ENCODE measurements at places on chromosomes 7 and 10.

DNA sequence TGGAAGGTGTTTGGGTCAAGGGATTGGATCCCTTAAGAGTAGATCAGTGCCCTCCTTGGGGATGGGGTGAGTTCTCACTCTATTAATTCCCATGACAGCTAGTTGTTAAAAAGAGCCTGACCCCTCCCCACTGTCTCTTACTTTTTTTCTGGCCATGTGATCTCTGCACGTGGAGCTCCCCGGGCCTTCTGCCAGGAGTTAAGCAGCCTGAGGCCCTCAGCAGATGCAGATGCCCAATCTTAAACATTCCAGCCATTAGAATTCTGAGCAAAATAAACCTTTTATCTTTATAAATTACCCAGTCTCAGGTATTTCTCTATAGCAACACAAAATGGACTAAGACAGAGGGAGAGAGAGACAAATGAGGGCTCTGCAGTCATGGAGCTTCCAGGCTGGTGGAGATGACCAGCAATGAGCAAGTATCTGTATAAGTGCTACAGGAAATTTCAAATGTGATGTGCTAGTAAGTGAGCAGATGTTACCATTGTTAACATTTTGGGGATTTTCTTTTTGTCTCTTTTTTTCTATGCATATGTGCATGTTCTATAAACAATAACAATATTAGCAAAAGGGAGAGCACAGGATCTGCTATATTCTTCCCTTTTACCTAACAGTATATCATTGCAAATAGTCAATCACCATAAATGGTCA, 26.7 kb downstream of the PLPP4 start:
- H3K27ac ChIP-seq: no peak overlapping the region
- no peak for DNase-seq
- H3K36me3 ChIP-seq: no peaks in the 10 kb centered on the region
- no peaks in the 10 kb centered on the region for H3K4me1 ChIP-seq
- no peak overlapping the region for H3K4me3 ChIP-seq

DNA sequence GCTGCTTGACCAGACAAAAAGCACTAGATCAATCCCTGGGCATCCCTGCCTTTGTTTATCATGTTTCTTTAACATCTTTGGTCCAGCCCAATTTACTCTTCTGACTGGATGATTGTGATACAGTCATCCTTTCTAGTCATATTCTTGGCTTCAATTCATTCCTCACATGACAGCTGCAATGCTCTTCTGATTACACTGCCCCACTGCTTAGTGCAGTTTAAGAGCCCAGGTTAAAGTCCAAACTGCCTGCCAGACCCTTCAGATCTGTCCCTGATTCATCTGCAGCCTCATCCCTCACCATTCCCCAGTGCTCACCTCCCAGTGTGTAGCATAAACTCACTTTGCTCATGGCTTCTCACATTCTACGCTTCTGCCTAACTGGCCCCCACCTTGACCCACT, 383.8 kb downstream of the TNS3 start:
- H3K36me3 ChIP-seq: no peaks in the 10 kb centered on the region
- no peaks in the 10 kb centered on the region for H3K27me3 ChIP-seq
- no peak overlapping the region for H3K27ac ChIP-seq
- DNase-seq: no peak
- H3K4me3 ChIP-seq: no peak overlapping the region

- H3K27me3 ChIP-seq: no peaks in the 10 kb centered on the region
- H3K27ac ChIP-seq: no peak overlapping the region
- no peak for DNase-seq
- no peaks in the 10 kb centered on the region for H3K36me3 ChIP-seq
Observed at GRCh38 chr7:33691180-33691579, 214.2 kb upstream of the BMPER start.

- no peaks in the 10 kb centered on the region for H3K27me3 ChIP-seq
- H3K36me3 ChIP-seq: no peaks in the 10 kb centered on the region
- H3K27ac ChIP-seq: no peak overlapping the region
- H3K4me1 ChIP-seq: no peaks in the 10 kb centered on the region
Observed at GRCh38 chr7:64308016-64308270, 5.8 kb upstream of the ZNF736 start.

GRCh38 chr10:49488056-49488717, 50.7 kb downstream of the ERCC6 start:
- no peaks in the 10 kb centered on the region for H3K4me1 ChIP-seq
- H3K36me3 ChIP-seq: no peaks in the 10 kb centered on the region
- DNase-seq: no peak
- no peak overlapping the region for H3K4me3 ChIP-seq
- H3K27ac ChIP-seq: no peak overlapping the region

GRCh38 chr7:44568771-44569560, 4.7 kb downstream of the DDX56 start:
- no peak for DNase-seq
- peaks cover 7% of the 10 kb centered on the region for H3K36me3 ChIP-seq
- no peak overlapping the region for H3K27ac ChIP-seq
- peaks cover 8% of the 10 kb centered on the region for H3K4me1 ChIP-seq

- peaks cover 13% of the 10 kb centered on the region for H3K4me1 ChIP-seq
- no peaks in the 10 kb centered on the region for H3K27me3 ChIP-seq
- no peaks in the 10 kb centered on the region for H3K36me3 ChIP-seq
- H3K27ac ChIP-seq: no peak overlapping the region
- DNase-seq: no peak
- H3K4me3 ChIP-seq: no peak overlapping the region
Observed at GRCh38 chr10:70622981-70623844, 20.7 kb upstream of the PRF1 start.

DNA sequence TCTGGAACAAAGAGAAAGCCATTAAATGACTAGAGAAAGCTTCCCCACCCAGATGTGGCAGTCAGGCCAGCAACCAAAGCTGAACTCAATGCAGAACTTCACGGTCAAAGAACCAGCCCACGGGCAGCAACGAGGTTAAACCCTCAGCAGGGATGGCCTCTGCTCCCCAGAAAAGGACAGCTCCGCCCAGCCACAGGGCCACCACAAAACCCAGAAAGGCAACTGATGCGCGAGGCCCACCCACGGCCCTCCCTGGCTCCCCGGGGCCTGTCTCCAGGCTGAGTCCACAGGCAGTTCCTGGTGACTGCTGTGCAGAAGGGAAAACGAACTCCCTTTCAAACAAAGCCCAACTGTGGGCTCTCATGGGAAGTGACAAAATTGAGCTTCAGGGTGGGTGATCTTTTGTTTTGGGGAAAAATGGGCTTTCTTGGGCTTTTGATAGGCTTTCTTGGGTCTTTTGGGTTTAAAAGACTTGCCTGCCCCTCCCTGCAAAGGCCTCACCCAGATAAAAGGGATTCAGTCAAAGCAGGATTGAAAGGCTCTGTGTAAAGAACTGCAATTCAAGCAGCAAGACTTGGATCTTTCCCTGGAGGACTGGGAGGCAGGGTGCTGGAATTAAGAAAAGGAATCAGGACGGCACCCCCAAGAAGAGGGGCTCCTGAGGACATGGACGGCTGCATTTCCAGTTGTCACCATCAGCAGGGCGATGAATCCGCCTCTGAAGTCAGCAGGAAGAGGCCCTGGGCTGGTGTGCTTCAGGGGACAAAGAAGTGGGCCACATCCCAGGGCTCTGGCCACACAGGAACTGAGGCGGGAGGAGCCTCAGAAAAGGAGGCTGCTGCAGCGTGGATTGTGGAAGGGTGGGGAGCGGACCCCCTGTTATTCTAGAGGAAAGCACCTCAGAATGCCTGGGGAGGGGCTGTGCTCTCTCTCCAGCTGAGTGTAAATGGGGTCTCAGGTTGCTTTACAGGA, 209.9 kb downstream of the USP6NL start:
- DNase-seq: peak; percentile 55
- H3K4me1 ChIP-seq: peaks cover 13% of the 10 kb centered on the region
- H3K27ac ChIP-seq: peak overlapping the region; percentile 63

DNA sequence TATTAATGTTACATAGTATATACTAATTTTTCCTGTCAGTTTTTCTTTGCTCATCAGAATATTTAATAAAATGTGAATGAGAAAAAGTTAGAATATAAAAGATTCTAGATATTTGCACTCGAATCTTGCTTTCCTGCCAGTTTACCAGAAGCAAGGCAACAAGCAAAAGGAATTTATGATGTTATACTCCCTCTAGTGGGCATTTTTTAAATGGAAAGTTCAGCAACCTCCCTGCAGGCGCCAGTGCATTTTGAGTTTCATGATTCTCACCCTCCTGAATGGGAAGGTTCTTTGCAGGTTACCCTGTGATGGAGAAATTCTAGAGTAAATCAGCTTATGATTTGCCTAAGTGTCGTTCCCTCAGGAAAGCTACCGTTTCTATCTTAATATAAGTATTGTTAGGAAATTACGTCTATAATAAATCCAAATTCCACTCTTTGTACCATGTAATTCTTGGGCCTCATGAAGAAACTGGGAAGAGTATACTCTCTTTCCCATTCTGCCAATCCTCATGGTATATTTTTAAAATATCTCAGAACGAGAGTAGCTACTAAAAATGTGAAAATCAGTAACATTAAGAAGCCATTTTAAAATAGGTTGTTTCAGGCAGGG, 350.0 kb downstream of the CRPPA start:
- no peaks in the 10 kb centered on the region for H3K27me3 ChIP-seq
- no peak overlapping the region for H3K27ac ChIP-seq
- DNase-seq: peak; percentile 72
- peaks cover 8% of the 10 kb centered on the region for H3K4me1 ChIP-seq

DNA sequence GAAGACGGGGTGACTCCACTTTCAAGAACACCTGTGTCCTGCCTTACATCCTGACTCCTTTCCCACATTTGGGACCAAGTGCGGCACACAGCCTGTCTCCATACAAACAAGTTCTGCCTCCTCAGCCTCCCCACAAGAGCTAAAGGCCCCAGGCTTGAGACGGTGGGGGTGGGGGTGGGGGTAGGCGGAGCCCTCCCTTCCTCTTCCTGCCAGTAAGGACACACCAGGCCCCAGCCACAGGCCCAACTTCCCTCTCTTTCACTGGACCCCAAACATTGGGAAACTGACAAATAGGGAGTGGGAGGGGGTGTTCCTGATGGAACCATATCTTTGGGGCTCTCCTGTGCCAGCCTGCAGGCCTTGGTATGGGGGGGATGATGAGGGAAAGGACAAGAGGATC, 4.6 kb downstream of the CDK5 start:
- H3K4me3 ChIP-seq: no peak overlapping the region
- no peaks in the 10 kb centered on the region for H3K36me3 ChIP-seq
- H3K27ac ChIP-seq: no peak overlapping the region
- H3K27me3 ChIP-seq: peaks cover 63% of the 10 kb centered on the region
- no peak for DNase-seq

DNA sequence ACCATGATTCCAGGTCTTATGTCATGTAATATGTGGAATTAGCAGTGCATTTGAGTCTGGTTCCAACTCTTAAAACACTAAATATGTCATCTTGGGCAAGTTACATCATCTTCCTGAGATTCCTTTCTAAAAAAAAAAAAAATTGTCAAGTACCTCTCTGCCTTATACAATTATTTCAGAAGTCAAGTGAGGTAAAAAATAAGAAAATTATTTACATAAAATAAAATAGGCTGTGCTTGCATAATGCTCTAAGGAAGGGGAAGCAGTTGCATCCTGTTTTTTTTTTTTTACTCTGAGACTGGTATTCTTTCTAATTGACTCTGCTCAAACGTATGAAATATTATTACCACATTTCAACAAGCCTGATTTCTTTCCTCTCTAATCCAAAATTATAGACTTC, 55.1 kb upstream of the SEMA3A start:
- no peaks in the 10 kb centered on the region for H3K36me3 ChIP-seq
- H3K4me3 ChIP-seq: no peak overlapping the region
- no peaks in the 10 kb centered on the region for H3K27me3 ChIP-seq
- H3K27ac ChIP-seq: no peak overlapping the region
- DNase-seq: no peak

DNA sequence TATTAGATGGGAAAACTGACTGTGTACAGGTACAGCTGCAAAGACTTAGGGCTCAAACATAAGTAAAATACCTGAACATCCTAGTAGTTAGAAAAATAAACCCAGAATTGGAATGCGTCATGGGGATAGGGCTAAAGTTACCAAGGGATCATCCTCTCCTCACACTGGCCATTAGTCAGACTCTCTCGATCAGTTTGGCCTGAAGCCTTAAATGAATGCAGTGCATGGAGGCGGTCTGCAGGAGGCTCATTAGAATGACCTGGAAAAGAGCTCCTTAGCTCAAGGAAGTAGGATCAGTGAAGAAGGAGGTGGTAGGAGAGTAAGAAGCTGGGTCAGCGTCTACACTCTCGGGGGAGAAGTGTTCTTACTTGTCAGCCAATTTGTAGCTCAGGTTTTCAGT, 35.3 kb downstream of the DENND2A start:
- H3K4me3 ChIP-seq: no peak overlapping the region
- no peaks in the 10 kb centered on the region for H3K27me3 ChIP-seq
- H3K4me1 ChIP-seq: no peaks in the 10 kb centered on the region
- peak; percentile 41 for DNase-seq
- no peak overlapping the region for H3K27ac ChIP-seq

GRCh38 chr7:131249003-131249402, 78.7 kb upstream of the MKLN1 start:
- H3K36me3 ChIP-seq: no peaks in the 10 kb centered on the region
- no peak overlapping the region for H3K27ac ChIP-seq
- DNase-seq: no peak
- no peaks in the 10 kb centered on the region for H3K4me1 ChIP-seq
- H3K4me3 ChIP-seq: no peak overlapping the region
- no peaks in the 10 kb centered on the region for H3K27me3 ChIP-seq

DNA sequence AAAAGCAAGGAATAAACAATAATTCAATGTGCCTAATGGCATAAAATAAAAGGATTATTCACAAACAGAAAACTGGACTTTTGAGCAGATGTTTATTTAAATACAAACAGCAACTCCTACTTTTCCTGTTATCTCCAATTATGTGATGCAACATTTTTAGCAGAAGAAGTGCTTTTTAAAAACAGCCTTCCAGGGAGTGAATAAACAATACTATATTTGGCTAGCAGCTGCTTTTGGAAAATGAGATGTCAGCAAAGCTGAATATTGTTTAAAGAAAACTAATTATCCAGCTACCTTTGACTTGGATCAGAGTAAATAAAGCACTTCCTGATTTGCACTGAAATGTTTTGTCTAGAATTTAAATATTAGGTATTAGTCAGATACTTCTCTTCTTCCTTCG, 23.2 kb downstream of the CDK1 start:
- H3K27ac ChIP-seq: no peak overlapping the region
- no peak overlapping the region for H3K4me3 ChIP-seq
- no peaks in the 10 kb centered on the region for H3K4me1 ChIP-seq
- H3K27me3 ChIP-seq: no peaks in the 10 kb centered on the region

DNA sequence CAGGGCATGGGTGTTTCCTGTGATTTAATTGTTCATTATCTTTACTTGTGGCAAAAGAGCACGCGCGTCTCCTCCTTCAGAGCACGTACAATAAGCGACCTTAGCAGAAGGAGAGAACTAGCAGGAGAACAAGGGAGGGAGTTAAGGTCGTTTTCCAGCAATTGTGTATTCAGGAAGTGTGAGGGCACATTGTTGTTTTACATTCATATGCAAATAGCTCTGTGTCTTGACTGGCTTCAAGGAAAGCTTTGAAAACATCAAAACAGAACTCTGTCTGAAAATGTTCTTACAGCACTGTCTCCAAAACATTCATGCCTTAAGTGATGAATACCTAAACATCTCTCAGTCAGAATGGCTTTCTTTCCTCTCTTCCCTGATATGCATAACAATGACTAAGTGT, 499.1 kb downstream of the ACTR3B start:
- H3K36me3 ChIP-seq: no peaks in the 10 kb centered on the region
- no peak overlapping the region for H3K27ac ChIP-seq
- peak; percentile 3 for DNase-seq
- no peaks in the 10 kb centered on the region for H3K27me3 ChIP-seq
